Chondrocyte (in vitro differentiated cells): ENCODE measurements at places on chromosomes 6 and 20. TPM values are rescaled to one million over a fixed set of nuclear protein-coding genes. Genes with fewer than 3 reads are reported as not detected.

RAE1 gene
- total RNA-seq, result 17.6 to 22.3 TPM (median 19.0 TPM) in 3 replicates

CAGE1 gene
- total RNA-seq, result not detected in 3 replicates

DNAH8 gene
- 0.05 to 0.24 TPM (median 0.15 TPM) in 3 replicates for total RNA-seq

PHACTR1 gene
- 2.1 to 3.7 TPM (median 2.5 TPM) in 3 replicates for total RNA-seq

AP5S1 gene
- total RNA-seq, result 17.9 to 24.5 TPM (median 20.1 TPM) in 3 replicates

SLC32A1 gene
- not detected in 3 replicates for total RNA-seq

XKR7 gene
- 0.02 TPM in 1 of 3 replicates, not detected in the others for total RNA-seq

WFDC5 gene
- total RNA-seq, result not detected in 3 replicates

FAM162B gene
- not detected in 3 replicates for total RNA-seq

C2 gene
- 0.52 to 1.5 TPM (median 0.56 TPM) in 3 replicates for total RNA-seq

CLDN20 gene
- not detected in 3 replicates for total RNA-seq

C4A gene
- total RNA-seq, result 7.2 to 13.3 TPM (median 10.5 TPM) in 3 replicates

GSTA5 gene
- total RNA-seq, result not detected in 3 replicates

COL10A1 gene
- total RNA-seq, result 0.10 to 0.21 TPM in 2 of 3 replicates, not detected in the other

TDP2 gene
- 23.4 to 32.4 TPM (median 23.8 TPM) in 3 replicates for total RNA-seq

ZBTB46 gene
- 5.9 to 8.3 TPM (median 6.0 TPM) in 3 replicates for total RNA-seq

RIPPLY2 gene
- total RNA-seq, result not detected in 3 replicates

SASH1 gene
- total RNA-seq, result 54.2 to 89.3 TPM (median 82.9 TPM) in 3 replicates

ZNF165 gene
- total RNA-seq, result 0.25 to 0.39 TPM (median 0.26 TPM) in 3 replicates

BNIP5 gene
- not detected in 3 replicates for total RNA-seq

LHFPL5 gene
- total RNA-seq, result not detected in 3 replicates

TREM2 gene
- total RNA-seq, result not detected in 3 replicates

XRN2 gene
- 44.0 to 53.7 TPM (median 46.1 TPM) in 3 replicates for total RNA-seq

VPS52 gene
- 35.8 to 49.9 TPM (median 36.0 TPM) in 3 replicates for total RNA-seq

RIPOR2 gene
- total RNA-seq, result 0.62 to 1.9 TPM (median 0.92 TPM) in 3 replicates

SLC17A1 gene
- total RNA-seq, result not detected in 3 replicates

SLC2A10 gene
- 39.6 to 43.5 TPM (median 40.2 TPM) in 3 replicates for total RNA-seq

LY6G6D gene
- total RNA-seq, result not detected in 3 replicates

ATF6B gene
- total RNA-seq, result 68.0 to 86.5 TPM (median 68.7 TPM) in 3 replicates

KIF13A gene
- total RNA-seq, result 39.5 to 51.9 TPM (median 49.7 TPM) in 3 replicates

MOXD1 gene
- 9.0 to 14.3 TPM (median 9.1 TPM) in 3 replicates for total RNA-seq

KIAA1755 gene
- 17.6 to 18.8 TPM (median 17.8 TPM) in 3 replicates for total RNA-seq
